ENCODE measurements at places on chromosomes 12 and 14.

DNA sequence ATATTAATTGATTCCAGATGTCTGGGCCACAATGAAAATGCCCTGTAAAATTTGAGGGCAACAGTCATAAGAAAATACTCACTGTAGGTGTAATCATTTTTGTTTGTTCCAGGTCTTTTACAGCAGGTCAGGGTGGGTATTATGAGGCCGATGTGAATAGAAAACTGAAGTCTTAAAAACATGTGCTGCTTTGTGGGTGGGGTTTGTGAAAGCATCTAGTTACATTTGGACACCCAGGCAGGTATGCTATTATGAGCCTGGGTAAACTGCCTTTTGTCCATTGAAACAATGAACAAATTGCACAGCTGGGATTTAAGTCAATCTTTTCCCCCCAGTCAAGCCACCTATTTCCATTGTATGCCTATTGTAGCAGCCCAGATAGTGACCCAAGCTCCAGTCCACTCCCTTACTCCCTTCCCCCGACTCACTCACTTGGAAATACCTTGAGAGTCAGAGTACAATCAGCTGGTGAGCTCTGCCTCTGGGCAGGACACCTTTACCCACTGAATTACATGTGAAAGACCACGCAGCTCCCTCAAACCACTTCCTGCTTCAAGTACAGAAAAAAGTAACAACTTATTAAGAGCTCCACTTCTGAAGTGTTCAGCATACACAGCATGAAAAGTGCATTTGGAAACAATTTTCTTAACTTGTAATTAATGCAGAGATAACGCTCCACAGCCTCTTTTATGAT is 1.8 kb downstream of the IGF1 start:
- peak; percentile 84 for DNase-seq

GRCh38 chr12:2561367-2561766 is 233.4 kb upstream of the FKBP4 start:
- no peak for DNase-seq

GRCh38 chr14:74965486-74966153 is 10.2 kb upstream of the PGF start:
- no peak for DNase-seq

GRCh38 chr12:25502596-25502995 is 50.5 kb downstream of the LMNTD1 start:
- DNase-seq, result no peak

DNA sequence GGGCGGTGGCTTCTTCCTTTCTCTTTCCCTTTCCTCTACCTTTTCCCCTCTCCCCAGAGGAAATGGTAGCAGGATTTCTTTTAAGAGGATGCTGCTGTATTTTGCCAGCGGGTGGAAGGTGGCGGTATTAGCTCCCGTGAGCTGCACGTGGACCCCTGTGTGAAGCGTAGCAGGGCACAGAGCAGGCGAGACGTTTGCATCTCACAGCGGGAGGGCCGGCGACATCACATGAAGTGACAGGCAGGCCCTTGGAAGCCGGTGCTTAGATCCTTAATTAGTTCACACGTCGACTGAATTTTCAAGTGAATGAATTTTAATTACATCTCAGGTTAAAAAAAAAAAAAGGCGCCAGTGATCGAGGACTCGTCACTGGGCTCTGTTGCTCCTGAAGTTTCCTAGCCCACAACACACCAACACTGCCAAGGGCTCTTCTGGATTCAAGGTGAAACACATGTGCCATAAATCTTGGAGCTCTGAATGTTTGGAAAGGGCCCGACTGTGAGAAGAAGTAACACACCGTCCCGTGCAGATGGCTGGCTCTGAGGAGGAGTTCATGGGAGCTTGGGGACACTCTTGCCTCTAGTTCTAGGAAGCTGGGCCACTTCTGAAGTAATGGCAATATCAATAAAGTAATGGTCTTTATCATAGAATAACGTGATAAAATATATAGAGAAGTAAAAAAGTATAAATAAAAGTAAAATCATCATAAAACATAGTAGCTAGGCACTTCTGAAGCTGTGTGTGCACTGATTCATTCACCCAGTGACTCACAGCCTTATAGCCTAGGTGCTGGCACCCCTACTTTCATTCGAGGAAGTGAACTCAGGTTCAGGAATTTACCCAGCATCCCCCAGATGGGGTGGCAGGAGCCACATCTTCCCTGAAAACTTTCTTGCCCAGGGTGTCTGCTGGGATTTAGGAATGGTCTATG is 75.3 kb downstream of the AACS start:
- DNase-seq, result peak; percentile 73

- no peak for DNase-seq
Observed at GRCh38 chr14:55711175-55711811, 131.3 kb downstream of the KTN1 start.

GRCh38 chr12:77070800-77071449 is 5.6 kb upstream of the E2F7 start:
- no peak for DNase-seq

DNA sequence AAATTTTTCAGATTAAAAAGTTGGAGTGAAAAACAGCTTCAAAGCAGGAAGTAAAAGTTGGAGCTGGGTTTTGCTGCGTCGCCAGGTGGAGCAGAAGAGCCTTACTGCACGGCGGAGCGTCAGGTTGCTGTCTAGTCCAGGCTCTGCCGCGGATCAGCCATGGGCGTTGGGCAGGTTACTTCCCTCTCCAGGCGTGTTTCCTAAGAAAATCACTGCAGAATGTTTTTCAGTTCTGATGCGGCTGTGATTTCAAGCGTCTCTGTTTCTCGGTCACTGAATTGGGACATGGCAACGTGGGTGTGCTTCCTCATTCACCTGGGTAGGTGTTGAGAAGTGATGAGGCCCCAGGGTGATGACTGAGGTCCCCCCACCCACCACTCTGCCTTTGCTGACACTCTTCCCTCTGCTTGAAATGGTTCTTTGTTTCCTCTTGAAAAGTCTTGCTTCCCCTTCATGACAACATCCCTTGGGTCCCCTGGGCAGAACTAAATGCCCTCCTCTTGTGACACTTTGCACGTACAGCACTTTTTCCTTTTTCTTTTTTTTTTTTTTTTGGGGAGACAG is 7.6 kb downstream of the EVL start:
- no peak for DNase-seq

DNA sequence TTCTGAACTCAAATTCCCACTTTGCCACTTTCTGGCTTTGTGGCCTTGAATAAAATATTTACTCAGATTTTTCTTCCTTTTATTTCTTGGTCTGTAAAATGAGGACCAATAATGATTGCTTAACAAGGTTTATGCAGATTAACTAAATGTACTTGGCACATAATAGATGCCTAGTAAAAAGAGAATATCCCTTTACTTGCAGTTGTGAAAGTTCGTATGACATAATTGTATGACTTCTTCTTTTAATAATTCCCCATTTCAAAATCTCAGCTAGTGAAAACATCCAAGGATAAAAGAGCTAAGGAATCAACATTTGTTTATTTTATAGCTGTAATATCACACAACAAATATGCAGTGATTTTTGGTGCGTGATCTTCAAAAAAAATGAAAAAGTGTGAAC is 215.6 kb upstream of the ATP2B1 start:
- DNase-seq, result no peak

GRCh38 chr12:642633-643474 is 20.4 kb downstream of the NINJ2 start:
- peak; percentile 92 for DNase-seq

- DNase-seq, result peak; percentile 47
Observed at GRCh38 chr14:70947739-70948138, 40.5 kb downstream of the PCNX1 start.

- DNase-seq, result no peak
Observed at GRCh38 chr14:91383439-91383838, 34.2 kb downstream of the CCDC88C start.

- no peak for DNase-seq
Observed at GRCh38 chr14:29123017-29123416, 356.4 kb downstream of the FOXG1 start.

GRCh38 chr12:47350062-47350408 is 270.3 kb upstream of the AMIGO2 start:
- no peak for DNase-seq

DNA sequence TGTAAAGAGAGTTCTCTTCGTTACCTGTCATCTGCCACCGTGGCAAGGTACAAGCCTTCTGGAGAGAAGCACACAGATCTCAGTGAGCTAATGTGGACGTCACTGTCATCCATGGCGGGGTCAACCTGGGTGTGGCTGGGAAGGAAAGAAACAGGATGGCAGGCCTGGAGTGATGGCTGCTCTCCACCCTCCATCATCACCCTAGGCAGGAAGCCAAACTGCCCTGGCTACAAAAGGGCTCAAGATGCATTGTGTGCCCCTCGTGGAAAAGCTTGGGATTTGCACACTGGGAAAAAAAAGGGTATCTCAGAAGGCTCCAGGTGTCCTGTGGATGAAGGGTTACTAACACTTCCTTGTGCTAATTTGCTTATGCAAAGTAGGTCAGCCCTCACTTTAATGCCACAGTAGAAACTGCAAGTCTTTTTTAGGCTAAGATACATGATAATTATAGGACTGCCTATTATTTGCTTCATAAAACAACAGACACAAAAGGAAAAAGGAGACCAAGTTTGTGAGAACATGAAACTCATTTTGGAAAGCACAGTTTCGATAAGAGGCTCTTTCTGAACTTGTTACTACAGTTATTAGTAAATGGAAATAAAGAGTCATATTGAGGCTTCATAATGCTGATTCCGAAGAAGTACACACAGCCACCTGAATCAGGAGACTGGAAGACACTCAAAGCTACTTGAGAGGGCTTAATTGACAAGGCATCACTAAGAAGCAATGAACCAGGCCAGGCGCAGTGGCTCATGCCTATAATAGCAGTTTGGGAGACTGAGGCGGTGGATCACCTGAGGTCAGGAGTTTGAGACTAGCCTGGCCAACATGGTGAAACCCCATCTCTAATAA is 18.9 kb downstream of the RFC5 start:
- DNase-seq, result peak; percentile 48

GRCh38 chr12:96083020-96083719 is 47.8 kb upstream of the LTA4H start:
- DNase-seq, result peak; percentile 54

DNA sequence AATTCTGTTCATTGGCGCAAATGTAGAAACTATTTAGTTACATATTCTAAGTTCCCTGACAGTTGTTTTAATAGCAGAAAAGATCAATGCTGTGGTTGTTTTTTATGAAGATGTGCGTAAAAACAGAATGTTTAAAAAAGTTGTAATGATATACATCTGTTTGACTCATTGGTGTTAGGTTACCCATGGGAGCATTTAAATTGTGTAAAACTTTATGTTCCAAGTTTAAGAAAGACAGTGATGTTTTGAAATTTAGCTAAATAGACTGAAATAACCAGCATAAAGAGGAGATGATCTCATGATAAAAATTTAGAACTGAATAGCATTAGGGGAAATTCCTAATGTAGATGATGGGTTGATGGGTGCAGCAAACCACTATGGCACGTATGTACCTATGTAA is 3.6 kb downstream of the PELI2 start:
- no peak for DNase-seq

DNA sequence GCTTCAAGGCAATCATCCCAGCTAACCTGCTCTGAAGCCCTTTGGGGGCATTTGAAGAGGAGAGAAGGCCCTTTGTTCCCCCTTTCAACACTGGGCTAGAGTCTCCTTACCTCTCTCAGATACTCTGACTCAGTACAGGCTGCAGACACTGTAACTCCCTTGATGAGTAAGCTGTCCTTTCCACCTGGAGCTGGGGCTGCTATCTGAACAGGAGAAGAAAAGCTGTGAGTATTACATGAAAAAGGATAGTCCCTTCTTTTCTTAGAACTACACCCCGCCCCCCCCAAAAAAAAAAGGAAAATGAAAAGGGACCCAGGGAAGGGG is 186.6 kb upstream of the PLEKHG7 start:
- no peak for DNase-seq

- DNase-seq, result no peak
Observed at GRCh38 chr14:22341049-22341448, 248.0 kb downstream of the DAD1 start.

GRCh38 chr12:70724444-70724843 is 87.2 kb upstream of the PTPRB start:
- DNase-seq, result peak; percentile 75

DNA sequence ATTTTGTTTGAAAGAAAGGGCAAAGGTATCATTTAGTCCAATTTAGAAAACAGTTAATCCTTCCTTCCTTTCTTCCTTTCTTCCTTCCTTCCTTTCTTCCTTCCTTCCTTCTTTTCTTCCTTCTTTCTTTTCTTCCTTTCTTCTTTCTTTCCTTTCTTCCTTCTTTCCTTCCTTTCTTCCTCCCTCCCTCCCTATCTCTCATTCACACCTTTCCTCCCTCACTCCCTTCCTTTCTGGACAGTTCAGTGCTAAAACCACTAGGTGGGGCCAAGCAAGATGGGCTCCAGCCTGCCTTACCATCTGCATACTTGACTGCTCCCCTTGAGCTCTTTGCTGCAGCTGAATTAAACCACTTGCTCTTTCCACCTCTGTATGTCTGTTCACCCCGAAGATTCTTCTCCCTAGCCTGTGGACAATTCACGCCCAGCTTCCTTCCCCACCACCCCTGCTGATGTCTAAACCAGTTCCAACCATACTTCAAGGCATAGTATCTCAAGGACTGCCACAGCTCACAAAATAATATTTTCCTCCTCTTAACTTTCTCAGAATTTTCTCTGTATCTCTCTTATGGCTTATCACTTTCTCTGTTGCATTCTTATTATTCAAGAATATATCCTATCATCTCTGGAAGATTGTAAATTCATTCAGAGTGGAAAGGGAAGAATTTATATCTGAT is 78.0 kb downstream of the DBX2 start:
- peak; percentile 69 for DNase-seq

GRCh38 chr14:87994974-87995373 is 2.0 kb upstream of the GALC start:
- peak; percentile 65 for DNase-seq

DNA sequence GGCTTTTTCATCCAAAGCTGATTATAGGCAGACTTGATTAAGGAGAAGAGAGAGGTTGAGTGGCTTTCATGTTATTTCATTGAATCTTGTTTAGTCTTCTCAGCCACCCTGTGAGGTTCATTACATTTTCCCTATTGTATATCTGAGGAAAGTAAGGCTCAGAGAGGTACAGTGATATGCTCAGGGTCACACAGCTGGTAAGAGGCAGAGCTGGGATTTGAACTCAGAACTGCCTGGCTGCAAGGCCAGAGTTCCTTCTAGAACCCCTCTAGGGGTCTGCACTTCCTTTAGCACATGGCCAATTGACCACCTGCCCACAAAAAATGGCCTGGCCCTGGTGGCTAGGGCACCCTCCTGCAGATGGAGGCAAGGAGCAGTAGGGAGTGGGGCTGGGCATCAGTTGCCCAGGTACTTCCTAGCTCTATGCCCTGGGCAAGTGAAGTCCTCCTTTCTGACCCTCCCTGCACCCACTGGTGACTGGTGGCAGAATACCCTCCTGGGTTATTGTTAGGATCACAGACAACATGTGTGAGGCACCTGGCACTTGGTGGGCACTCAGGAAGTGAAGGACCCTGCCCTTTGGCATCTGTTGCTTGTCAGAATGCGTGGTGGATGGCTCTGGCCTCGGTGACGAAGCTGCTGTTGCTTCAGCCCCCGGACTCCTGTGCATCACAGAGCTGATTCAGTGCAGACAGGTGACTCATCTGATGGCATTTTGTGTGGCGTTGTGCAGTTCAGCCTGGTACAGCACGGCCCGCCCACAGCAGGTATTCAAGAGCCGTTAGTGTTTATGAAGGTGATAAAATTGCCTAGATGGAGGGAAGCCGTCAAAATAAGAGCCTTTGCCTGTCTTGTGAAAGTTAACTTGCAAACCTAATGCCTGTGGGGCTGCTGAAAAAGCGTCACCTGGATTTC is 115.8 kb downstream of the SLC25A47 start:
- no peak for DNase-seq

All from mesendoderm (in vitro differentiated cells).